ENCODE measurements at places on chromosomes 3 and 15.
A peak's percentile ranks its signal among the peaks of the same experiment; 100 is the strongest.

GRCh38 chr15:75732809-75733451 lies 20.3 kb upstream of the CSPG4 start:
- peak; percentile 41 for DNase-seq

- DNase-seq = no peak
Measured at GRCh38 chr3:122324871-122325323, at the start of gene CSTA. TSS of gene CSTA (plus strand) at chr3:122325248. CDS start at chr3:122325293, 45 bp downstream.

DNA sequence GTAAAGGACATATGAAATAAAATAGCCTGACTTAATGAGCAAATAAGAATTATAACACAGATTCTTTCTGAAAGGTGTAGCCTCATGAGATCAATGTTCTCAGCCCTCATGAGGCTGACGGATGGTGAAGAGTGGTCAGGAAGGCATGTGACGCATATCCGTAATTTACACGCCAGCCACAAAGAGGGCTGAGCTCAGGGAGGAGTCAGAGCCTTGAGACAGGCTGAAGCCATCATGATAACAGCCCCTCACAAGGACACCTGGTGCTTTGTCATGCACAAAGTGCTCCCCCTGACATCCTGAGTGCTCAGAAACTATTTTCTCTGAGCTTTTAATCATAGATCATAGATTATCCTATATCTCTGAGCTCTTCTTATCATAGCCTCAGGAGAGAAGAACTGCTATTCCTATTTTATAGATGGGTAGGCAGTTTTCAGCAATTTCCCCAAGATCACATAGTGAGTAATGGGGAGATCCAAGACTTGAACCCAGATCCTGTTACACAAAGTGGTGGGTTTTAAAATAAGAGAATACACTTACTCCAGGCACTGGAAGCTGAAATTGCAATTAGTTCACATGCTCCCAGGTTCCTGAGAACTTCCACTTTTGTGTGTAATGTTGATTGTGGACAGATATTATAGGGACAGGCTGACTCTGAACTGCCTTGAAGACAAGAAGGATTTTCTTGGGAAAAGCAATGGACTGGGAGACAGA lies 267.1 kb downstream of the RPLP1 start:
- peak; percentile 54 for DNase-seq

DNA sequence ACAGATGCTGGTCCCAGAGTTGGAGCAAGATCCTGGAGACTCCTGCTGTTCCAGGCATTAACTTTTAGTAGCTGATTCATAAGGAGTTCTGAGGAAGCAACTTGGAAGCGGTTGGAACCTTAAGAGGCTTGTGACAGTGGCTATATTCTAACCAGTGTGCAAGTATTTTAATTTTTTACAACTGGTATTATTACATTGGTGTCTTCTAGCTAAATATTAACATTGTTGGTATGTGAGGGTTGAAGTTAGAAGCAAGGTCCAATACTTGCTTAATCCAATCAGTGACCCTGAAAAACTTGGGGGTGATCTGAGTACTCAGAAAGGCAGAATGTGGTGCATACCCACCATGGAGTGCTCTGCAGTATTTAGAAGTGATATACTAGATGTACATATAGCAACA lies 1.5 kb upstream of the OR4F15 start:
- no peak for DNase-seq

- DNase-seq = no peak
Measured at GRCh38 chr3:18386274-18386890, 38.8 kb downstream of the SATB1 start.

DNA sequence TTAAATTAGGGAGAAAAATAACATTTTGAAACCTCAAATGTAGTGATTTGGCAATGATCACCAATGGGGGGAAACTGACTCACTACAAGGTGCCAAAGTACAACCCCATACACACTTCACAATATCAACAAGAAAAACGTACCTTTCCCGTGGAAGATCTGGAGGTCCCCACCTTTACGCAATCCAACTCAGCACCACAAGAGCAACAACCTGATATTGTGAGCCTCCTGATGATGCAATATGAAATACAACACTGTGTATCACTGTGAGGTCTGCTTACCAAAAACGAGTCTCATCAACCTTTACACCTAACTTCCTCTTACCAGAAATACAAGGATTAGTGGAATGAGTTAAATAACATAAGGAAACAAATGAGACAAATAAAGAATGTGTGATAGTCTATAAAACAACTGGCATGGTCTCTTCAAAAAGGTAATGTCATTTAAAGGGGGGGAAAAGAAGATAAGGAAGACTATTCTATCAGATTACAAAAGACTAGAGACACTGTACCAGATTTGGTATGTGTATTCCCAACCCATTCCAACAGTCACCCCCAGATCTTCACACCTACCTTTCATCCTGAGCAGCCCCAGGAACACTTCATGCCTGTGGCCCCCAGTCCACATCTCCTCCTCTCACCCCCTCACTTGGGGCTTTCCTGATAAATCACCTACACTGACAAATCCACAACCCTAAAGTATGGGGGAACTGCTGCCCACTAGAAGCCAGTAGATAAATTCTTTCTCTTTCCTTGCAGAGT lies 27.7 kb downstream of the DLG1 start:
- no peak for DNase-seq

- no peak for DNase-seq
Measured at GRCh38 chr3:84724877-84725276, 233.9 kb upstream of the CADM2 start.

DNA sequence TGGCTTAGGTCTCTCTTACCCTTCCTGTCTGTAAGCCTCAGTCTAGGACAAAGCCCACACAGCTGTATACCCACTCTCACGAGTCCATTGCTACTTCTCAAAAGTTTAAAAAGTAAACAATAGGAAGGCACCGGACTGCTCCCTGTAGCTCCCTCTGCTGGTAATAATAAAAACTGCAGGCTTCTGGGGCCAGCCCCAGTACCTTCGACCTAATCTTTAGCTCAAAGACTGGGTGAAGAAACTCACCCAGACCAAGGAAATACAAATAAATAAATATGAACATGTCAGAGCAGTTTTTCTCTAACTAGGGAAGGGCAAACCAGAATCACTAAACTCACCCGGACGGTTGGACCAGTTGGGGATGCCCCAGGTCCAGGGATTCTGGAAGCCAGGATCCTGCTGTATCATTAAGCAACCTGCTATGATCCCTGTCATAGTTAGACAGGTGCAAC lies 5.0 kb downstream of the FAM219B start:
- DNase-seq = peak; percentile 59

DNA sequence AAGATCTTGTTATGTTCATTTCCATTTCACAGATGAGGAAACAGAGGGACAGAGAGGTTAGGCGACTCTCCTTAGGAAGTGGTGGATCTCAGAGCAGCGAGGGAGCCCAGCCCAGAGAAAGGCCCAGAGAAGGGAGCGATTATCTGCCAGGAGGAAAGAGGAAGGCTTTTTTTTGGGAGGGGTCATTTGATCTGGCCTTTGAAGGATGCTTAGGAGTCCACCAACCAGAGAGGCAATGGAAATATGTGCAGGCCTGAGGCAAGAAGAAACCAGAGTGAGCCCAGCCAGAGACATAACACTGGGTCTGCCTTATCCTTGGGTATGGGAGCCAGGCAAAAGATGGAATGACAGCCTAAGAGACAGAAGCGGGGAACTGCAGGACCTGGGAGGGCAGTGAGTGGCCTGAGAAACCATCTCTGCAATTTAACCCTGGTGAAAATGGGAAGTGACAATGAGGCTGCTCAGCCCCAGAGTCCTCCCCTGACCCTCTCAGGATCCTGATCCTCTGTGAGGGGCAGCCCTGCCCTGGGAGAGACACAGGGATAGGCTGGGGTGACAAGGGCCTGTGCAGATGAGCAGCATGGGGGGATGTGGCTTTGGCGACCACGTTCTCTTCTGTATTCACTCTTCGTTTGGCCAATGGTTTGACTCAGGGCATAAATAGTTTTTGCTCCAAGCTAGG lies 163.2 kb downstream of the WNT7A start:
- DNase-seq = no peak

- DNase-seq = no peak
Measured at GRCh38 chr15:31360843-31361763, 34.5 kb downstream of the KLF13 start.

GRCh38 chr3:72523429-72524151 lies 324.7 kb downstream of the SHQ1 start:
- no peak for DNase-seq

- no peak for DNase-seq
Measured at GRCh38 chr15:63061975-63062374, 19.4 kb downstream of the TPM1 start.

DNA sequence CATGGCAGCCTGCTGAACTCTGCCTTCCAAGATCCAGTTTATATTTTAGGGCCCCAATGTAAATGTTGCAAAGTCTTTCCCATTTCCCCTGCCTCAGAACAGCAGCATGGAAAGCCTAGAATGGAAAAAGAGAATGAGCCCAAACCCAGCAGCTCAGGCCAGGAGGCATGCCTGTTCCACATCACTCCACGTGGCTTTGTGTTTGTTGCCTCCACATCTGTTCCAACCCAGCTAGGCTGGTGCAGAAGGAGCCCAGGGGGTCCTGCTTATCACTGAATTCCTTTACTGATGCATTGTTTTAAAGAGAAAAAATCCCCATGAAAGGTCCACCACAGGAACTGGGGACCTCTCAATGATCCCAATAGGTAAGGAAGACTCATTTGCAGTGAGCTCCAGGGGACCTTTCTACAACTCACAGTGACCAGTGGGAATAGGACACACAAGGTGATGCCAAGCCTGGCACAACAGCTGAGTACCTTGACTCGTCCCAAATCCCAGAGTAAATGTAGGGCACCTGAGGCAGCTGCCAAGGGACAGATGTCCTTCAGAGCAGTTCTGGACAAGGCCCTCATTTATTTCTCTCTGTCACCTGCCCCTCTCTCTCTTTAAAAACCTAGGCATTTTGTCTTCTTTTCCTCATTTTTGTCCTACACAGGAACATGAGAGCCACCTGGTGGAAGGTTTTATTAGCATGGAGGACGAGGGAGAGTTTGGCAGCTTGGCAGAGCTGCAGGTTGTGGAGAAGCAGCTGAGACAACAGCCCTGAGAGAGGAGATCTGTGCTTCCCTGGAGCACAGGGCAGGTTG lies 41.7 kb upstream of the ADAMTS17 start:
- DNase-seq = peak; percentile 8

DNA sequence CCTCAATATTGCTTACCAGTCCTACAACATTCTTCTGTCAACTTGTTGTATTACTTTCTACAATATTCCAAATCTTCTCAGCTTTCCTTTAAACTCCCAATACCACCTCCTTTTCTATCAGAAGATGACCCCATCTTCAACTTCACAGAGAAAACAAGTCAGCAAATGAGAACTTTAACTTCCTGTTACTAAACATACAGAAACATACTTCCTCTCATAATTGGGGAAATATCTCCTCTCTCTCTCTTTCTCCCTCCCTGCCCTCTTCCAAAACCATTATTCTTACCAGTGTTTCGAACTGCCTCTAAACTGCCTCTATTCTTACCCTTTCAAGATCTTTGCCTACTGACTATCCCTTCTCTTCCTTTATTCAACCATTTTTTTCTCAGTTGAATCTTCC lies 1.8 kb upstream of the SNAP23 start:
- DNase-seq = no peak

DNA sequence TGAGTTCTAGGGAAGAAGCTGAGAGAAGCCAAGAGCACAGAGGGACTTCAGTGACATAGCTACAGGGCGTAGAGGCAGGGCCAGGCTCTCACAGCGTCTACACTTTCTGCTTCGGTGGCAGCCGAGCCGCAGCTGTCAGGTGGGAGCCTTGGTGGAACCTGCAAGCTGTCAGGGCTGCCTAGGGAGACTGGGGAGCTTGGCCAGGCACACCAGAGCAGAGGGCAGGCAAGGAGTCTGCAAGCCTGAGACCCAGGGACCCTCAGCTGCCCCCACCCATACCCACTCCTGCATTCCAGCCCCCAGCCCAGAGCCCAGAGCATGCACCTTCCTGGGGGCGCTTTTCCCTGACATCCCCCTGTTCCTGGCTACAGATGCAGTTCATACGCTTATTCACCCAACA lies 13.4 kb upstream of the KLF15 start:
- no peak for DNase-seq

DNA sequence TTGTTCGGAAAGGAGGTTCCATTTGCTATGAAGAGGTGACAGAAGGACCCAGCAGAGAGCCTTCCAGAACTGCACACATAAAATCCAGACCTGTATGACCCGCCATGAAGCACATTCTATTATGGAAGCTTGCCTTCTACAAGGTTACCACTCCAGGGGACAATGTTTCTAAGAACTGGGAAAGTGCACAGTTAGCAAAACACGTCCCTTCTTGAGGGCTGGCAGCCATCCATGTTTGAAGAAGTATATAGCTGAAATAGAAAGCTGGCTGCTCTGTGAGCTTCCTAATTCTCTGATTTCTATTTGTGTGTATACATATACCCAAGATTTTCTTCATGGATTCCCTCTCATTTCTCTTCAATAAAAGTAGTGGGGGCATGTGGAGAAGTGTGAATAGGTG lies 74.6 kb downstream of the CNTN3 start:
- no peak for DNase-seq

DNA sequence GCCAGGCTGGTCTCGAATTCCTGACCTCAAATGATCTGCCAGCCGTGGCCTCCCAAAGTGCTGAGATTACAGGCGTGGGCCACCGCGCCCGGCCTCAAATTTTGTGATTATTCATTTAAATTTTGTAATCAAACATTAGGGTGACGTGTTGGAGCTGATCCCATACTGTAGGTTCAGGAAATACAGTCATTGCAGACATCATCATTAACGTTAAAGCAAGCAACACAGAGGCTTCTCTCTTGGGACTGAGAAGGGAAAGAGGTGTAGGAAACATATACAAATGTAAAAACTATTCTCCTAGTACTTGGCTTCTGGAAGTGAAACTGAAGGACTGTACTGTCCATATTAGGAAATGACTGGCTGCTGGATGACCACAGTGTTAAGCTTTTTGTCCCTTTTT lies 11.1 kb upstream of the ARID3B start:
- no peak for DNase-seq

GRCh38 chr3:46143951-46144473 lies 64.1 kb downstream of the CCR1 start:
- no peak for DNase-seq

DNA sequence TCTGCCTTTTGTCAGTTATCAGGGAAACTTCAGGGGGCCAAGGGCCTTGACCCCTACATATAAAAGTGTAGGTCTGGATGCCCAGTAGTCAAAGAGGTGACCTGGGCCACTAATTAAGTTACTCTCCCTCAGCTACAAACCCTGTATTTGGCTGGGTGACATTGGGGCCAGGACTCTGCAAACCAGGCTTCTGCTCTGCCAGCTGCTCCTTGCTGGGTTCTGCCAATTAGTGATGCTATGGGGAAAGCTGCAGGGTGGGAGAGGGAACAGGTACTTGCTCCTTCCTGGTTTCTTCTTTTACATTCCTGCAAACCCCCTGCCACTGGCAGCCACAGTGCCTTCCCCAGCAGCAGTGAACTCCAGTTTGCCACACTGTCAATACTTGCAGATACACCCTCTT lies 179.2 kb downstream of the CADPS start:
- DNase-seq = no peak

DNA sequence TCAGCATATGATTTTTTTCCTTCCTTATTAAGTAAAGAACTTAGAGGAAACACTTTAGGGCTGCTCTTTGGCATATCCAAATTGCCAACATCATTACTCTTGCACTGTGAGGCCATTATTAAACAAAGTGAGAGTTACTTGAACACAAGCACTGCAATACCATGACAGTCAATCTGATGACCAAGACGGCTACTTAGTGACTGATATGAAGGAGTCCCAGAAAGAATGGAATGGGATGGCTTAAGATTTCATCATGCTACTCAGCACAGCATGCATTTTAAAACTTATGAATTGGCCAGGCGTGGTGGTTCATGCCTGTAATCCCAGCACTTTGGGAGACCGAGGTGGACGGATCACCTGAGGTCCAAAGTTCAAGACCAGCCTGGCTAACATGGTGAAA lies 55.2 kb downstream of the FAM98B start:
- no peak for DNase-seq

GRCh38 chr3:4808637-4809036 lies 170.6 kb upstream of the BHLHE40 start:
- DNase-seq = no peak

GRCh38 chr3:88996691-88997090 lies 110.7 kb upstream of the EPHA3 start:
- no peak for DNase-seq

All from activated T-cell treated with anti-CD3 and anti-CD28 coated beads for 24 hours (primary cell).